ENCODE measurements at places on chromosomes 2 and 18.

DNA sequence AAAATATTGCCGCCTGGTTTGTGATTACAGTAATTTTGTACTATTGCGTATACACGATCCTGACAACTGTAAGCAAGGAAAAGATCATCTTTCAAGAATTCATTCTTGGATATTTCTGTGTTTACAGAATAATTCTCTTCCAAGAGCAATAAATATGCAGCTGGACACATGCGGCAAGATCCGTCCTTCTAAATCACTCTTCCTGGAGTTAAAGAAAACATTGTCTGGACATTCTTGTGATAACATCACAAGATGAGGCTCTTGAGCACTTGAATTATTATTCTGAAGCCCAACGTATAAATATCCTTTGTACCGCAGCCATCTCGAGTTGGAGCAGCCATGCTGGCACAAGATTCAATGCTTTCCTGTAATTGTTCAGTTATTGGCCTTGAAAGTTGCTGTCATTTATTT lies 9.9 kb downstream of the FHL2 start:
- no peak for DNase-seq

GRCh38 chr2:231932711-231932970 lies 6.4 kb upstream of the NPPC start:
- DNase-seq: no peak

DNA sequence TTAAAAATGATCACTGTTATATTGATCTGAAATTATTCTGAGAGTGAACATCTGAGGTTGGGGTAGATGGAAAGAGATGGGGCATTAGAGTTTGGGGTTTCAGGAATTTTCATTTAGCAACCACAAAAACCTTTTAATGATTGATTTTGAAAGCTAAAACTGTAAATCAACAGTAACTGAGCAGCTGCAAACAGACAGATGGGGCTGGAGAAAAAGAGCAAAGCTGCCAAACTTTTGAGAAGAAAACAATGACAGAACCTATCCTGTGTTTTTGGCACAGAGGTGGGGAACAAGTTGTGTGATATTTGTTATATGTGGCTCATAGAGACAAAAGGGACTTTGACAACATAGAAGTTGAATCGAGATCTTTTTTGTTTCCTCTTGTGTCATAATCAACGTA lies 415.8 kb upstream of the DSEL start:
- DNase-seq: no peak

DNA sequence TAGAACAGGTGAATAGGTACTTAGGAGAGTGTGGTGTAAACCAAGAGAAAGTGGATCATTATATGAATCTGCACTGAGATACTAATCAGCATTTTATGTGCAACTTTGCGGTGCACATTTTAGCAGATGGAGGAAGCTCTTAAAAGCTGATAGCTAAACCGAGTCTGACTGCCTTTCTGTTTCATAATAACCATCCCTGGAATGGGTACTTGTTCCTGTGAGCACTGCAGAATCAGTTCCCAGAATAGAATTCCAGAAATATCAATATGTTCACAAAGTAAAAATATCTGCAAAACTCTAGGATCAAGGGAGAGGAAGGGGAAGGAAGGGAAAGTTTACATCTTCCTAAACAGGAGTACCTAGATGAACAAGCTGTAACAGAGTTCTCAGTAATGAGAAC lies 432.2 kb upstream of the HNRNPA3 start:
- DNase-seq: no peak

DNA sequence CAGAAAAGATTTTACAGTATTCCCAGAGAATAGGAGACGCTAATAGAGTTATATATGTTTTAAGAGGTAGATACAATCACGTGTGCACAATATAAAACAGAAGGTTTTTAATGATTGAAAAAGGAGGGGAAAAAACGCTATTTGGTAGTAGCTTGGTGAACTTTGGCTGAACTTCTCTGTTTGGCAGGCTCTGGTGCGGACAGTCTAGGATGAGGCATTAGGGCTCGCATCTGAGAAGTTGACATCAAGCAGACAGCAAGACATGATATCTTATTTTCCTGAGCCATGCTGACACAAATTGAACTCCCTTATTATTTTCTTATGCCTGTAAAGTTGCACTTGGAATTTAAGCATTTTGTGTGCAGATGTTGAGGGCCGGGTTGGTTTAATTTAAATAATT lies 176.6 kb downstream of the EN1 start:
- no peak for DNase-seq

DNA sequence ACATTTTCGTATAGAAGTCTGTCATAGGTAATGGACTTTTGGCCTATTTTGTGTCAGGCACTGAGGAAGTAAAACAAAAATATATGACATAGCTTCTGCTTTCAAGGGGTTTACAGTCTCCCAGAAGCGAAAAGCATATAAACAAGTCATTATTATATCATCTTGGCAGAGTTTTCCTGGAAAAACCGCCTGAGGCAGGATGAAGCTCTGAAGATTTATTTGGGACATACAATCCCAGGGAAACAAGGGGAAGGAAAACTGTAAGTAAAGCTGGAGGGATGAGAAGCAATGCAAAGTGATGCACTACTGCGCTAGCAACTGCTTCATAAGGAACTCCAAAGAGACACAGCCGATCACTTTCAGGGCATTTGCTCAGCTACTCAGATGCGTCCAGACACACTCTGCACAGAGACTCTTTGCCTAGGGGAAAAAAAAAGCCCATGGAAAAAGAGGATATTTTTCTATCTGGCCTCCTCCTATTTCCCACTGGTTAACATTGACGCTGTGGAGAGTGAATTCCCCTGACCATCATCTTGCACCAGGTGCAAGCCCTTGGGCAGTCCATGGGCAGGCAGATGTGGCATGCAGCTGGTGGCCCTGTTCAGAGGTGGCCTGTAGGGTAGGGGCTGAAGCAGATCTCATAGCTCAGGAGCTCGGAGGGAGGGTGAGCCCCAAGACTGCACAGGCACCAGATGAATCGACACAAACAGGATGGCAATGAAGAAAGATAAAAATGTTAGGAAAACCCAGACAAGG lies 158.1 kb downstream of the METTL4 start:
- no peak for DNase-seq

- no peak for DNase-seq
Measured at GRCh38 chr2:99940963-99941362, 201.4 kb downstream of the AFF3 start.

Measured in pancreas (tissue), 10 donors.